T-helper 17 cell (primary cell): ENCODE measurements at places on chromosomes 12 and 14.

- no peak for DNase-seq
These were observed 698 bp downstream of the ACOT6 start for GRCh38 chr14:73613046-73613383.

GRCh38 chr12:2267703-2268470 is 215.1 kb downstream of the CACNA1C start:
- no peak for DNase-seq

- DNase-seq = no peak
These were observed 536.8 kb downstream of the MED13L start for GRCh38 chr12:115740586-115741155.

- DNase-seq = no peak
These were observed 259.9 kb downstream of the CEP128 start for GRCh38 chr14:80681651-80682050.

DNA sequence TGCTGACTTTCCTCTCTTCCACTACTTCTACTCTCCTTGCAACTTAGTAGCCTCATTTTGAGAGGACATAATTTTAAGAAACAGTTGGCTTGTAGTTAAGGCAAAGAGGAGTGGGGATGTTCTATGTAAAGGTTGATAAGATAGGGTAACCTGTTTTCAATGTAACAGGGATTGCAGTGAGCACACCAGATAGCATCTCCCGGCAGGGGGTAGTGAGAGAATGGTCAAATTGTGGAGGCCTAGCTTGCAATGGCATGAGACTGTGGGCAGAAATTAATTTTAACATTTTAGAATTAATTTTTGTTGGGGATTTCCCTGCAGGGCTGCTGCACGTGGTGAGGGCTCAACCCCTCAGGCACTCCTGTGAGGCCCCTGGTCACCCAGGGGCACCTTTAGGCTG is 41.4 kb downstream of the KLRG1 start:
- DNase-seq = no peak

DNA sequence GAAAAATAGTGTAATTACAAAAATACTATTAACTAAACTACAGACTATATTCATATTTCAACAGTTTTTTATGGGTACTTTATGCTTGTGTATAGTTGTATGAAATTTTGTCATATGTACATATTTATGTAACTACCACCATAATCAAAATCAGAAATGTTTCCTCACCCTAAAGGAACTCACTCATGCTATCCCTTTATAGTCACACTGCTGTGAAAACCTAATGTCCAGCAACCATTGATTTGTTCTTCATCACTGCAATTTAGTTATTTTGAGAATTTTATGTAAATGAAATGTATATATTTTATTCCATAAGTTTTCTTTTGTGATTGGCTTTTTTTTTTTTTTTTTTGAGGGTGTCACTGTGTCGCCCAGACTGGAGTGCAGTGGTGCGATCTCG is 278.9 kb upstream of the SLC16A7 start:
- DNase-seq = no peak

DNA sequence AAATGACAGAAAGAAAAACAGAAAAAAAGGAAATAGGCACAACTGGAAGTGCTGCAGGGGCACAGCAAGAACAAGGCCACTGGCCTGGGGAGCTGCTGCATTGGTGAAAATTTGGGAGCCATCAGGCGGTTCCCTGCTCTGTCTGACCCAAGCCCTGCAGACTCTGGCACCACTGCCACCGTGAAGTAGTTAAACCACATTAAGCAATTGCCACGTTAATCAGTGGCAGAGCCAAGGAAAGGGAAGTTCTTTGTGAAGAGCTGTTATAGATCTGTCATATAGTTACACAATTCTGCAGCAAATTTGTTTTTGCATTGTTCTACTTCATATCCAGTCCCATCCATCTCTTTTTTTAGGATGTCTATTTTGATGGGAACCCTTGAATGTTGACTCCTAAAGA is 915.3 kb downstream of the FSCB start:
- DNase-seq = no peak

DNA sequence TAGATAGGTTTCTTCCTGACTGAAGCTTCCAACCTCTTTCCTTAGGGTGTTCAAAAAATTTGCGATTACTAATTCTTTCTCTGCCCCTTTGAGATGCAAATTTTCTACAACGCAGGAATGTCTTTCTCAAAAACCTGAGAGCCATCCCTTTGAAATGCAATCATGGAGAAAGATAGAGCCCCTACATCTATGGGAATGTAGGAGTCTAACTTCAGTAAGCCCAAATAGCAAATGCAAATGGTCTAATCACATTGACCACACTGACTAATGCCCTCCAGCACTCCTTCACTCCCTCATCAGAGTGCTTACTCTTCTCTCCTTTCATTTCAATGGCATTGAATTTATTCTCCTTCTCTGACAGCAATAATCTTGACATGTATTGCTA is 107.1 kb downstream of the SLC6A15 start:
- no peak for DNase-seq

- no peak for DNase-seq
These were observed 100.8 kb downstream of the SAMD4A start for GRCh38 chr14:54667764-54668163.

GRCh38 chr12:6647083-6647604 is at the start of gene ACRBP:
TSS of gene ACRBP (minus strand) at chr12:6647432. CDS start at chr12:6647366, 66 bp downstream.
- DNase-seq = peak; percentile 20

- no peak for DNase-seq
These were observed 65.4 kb downstream of the PLEKHA5 start for GRCh38 chr12:19194963-19195362.

DNA sequence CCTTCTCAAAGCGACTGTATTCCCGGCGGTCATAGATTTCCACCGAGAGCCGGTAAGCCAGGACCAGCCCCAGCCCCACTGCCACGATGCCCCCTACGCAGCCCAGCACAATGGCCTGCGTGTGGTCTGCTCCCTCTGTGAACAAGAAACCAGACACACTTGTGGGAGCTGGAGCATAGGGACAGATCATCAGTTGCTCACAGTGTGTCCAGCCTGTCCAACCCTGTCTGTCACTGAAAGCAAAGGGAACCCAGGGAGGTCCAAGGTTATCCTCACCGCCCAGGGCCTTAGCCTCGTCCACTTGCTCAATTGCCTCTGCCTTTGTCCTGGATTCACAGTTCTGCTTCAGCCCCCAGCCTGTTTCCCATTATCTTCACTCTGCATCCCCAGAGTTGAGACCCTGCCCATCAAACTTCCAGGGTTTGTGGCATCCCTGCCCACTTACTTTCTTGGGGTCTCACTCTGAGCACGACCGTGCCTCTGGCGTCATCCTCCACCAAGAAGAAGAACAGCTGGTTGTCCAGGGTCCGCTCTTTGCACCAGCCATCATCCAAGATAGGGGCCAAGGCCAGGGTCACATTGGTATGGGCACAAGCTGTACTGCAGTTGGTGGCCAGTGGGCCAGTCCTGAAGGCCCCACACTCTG is 11.3 kb upstream of the CSAD start:
- no peak for DNase-seq

DNA sequence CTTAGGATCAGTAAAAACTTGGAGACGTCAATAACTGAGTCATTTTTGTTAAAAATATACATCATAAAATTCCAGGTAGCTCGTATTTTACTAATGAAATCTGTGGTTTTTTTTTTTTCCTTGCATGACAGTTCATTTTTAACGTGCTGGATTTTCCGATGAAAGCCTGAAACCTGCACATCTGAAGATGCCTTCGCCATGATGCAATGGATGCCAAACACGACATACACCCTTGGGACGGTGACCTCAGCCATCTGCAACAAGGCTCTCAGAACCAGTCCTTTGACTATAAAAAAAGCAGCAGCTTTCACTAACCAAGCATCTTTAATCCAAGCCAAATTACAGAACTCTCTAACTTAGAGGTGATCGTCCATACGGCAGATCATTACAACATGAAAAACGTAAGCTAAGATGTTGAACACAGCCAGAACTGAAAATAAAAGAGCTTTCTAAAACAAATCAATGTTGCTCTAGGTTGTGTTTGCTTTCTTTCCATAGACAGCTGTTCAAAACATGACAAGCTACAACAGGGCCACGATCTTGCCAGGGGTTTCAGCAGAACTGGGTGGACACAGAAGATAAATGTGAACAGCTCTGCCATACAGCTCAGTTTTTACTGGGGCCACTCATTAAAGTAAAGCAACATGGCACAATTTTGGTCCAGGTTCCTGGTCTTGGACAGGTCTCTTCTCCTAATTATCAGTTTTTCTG is 7.8 kb downstream of the NIN start:
- no peak for DNase-seq

- DNase-seq = no peak
These were observed 84.8 kb downstream of the RBM19 start for GRCh38 chr12:113880988-113881962.

GRCh38 chr14:68788996-68789820 is 3.7 kb downstream of the ZFP36L1 start:
- DNase-seq = peak; percentile 76

GRCh38 chr12:78981-79380 is 12.4 kb downstream of the IQSEC3 start:
- DNase-seq = no peak

DNA sequence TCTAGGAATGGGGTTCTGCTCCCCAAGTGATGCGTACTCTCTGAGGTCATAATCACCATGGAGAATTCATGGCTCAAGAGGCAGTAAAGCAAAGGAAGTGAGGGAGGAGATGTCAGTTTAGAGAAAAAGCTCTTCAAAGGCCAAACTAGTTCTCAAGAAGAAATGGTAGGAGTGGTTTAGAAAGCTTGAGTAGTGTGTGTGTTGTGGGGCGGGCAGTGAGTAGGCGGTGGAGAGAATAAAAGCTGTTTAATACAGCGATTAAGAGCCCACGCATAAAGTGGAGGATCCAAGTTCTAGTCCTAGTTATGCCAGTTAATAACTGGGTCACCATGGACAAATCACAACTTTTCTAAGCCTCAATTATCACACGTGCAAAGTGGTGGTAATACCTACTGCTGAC is 55.6 kb downstream of the PTPN21 start:
- DNase-seq = no peak

DNA sequence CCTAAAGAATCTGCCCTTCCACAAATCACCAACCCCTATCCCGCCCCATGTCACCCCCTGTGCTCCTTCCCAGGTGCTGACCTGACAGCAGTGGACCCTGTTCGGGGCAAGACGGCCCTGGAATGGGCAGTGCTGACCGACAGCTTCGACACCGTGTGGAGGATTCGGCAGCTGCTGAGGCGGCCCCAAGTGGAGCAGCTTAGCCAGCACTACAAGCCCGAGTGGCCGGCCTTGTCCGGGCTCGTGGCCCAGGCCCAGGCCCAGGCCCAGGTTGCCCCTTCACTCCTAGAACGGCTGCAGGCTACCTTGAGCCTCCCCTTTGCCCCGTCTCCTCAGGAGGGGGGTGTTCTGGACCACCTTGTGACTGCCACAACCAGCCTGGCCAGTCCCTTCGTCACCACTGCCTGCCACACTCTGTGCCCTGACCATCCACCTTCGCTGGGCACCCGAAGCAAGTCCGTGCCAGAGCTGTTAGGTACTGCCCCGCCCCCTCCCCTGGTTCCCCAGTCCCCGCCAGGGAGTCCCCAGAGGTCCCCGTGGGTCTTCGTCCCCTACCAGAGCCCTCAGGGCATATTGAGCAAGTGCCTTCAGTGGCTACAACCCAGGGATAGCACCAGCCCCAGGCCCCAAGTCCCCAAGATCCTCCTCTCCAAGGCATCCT is 2.7 kb downstream of the ANKRD33 start:
- no peak for DNase-seq
